ENCODE measurements at places on chromosomes 16 and 17. TPM values are rescaled to one million over a fixed set of nuclear protein-coding genes. Genes with fewer than 3 reads are reported as not detected.
A peak's percentile ranks its signal among the peaks of the same experiment; 100 is the strongest.

DNA sequence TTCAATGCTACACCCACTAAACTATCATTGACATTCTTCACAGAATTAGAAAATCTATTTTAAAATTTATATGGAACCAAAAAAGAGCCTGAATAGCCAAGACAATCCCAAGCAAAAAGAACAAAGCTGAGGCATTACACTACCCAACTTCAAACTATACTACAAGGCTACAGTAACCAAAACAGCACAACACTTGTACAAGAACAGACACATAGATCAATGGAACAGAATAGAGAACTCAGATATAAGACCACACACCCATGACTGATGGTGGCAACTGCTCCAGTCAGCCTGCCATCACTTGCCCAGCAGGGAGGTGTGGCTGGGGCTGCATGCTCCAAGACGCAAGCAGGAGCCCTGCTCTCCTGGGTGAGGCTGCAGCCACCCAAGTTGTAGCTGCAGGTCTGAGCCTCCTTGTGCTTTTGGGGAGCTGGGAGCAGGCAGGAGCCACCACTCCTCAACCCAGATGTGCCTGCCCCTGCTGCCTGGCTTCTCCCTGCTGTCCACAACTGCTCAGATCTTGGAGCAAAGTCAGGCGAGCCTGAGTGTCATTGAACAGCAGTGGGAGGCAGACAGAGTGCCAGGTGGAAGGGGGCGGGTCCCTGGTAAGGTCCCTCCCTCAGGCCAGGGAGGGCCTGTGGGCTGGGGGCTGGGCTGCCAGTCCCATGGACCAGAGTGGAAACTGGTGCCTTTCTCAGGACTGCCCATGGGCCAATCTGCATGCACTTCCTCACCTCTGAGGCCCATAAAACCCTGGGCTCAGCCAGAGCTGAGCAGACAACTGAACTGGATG lies 24.7 kb downstream of the SSH2 start:
- no peak for DNase-seq

DNA sequence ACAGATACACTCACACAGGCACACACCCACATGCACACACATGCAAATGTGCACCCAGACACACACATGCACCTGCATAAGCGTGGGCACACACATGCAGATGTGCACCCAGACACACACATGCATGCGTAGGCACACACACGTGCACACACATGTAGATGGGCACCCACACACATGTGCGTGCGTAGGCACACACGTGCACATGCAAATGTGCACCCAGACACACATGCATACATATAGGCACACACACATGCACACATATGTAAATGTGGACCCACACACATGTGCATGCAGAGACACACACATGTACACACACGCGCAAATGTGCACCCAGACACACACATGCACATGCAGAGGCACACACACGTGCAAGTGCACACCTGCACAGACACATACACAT lies 60.3 kb downstream of the MRM1 start:
- no peak for DNase-seq

GRCh38 chr17:50920891-50921586 lies 54.9 kb upstream of the TOB1 start:
- no peak for DNase-seq

GRCh38 chr16:85699628-85700027 lies 10.9 kb upstream of the GINS2 start:
- DNase-seq: peak; percentile 44

DNA sequence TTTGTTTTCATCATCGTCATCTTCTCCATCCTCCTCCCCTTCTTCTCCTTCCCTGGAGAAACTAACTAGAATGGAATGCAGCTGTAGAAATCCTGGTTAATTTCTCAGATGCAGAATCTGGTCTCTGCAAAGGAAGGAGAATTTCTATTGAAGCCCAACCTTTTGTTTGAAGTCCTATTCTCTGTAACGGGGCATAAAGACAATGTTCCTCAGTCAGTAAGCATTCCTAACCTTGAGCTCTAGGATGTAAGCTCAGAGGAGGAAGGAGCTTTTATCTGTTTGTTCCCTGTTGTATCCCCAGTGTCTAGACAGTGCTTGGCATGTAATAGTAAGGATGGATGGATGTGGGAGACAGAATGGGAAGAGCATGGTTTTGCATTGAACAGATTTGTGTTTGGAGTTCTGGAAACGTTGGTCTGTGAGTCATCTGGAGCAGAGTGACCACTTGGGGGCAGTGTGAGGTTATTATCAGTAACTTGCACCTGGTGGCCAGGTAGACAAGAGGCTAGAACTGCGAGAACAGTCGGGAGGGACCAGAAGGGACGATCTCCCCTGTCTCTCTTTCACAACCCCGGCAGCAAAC lies 363.7 kb downstream of the SNX29 start:
- peak; percentile 17 for DNase-seq

The RAC3 gene
- 8.3 TPM for total RNA-seq

The ABCC12 gene
- total RNA-seq: not detected

GRCh38 chr17:9520649-9521048 lies 55.0 kb downstream of the STX8 start:
- peak; percentile 1 for DNase-seq

GRCh38 chr16:86083382-86084002 lies 184.5 kb downstream of the IRF8 start:
- no peak for DNase-seq

DNA sequence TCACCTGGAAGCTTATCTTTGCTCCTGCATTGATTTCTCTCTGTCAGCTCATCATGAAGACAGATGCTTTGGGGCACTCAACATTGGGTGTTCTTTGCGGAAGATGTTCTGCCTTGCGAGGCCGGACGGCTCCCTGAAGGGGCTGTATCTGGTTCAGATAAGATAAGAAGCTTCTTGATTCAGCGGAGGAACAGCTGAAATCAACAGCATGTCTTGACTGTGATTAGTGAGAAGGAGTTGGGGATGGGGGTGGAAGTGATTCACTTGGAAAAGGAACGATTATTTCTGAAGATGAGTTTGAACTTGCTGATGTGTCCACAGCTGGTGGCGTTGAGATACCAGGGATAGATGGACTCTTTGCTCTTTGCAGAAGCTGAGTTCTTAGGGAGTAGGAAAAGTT lies 126.9 kb upstream of the WSCD1 start:
- DNase-seq: no peak

GRCh38 chr16:73572135-73572828 lies 524.4 kb upstream of the ZFHX3 start:
- peak; percentile 83 for DNase-seq

GRCh38 chr16:30051518-30051917 lies 14.0 kb upstream of the ALDOA start:
- DNase-seq: no peak

The ZMYND15 gene
- total RNA-seq: 2.3 TPM

DNA sequence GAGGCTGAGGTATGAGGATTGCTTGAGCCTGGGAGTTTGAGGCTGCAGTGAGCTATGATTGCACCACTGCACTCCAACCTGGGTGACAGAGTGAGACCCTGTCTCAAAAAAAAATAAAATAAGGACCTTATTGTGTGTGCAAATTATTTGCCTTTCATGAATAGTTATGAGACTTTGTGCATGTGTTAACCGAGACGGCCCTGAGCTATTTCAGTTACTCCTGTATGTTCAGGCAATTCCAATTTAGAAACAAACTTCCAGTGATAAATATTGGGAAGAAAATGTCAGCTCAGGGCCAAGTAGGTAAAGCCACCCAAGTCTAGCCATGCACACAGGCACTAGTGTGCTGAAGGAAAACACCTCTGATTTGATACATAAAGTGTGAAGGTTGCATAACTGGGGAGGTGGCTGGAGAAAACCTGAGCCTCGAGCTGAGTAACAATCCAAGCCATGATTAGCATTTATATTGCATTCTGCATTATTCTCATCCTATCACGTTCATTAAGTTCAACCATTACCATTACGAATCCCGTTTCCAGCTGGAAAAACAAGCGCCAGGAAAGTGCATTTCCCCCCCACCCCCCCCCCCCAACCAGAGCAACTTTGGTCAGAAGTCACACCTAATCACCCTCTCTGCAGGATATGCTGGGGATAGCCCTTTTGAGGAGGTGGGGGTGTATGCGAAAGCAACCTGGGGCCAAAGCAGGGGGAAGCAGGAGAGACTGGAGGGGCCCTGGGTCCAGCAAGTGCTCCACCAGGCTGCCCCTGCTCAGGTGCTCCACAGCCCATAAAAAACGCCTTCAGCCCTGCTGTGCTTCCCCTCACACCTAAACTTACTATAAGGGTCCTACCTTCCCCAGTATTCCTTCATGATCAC lies 18.6 kb upstream of the ENDOV start:
- DNase-seq: no peak

- DNase-seq: no peak
Measured at GRCh38 chr17:60423865-60424264, 1.6 kb downstream of the CHCT1 start.

DNA sequence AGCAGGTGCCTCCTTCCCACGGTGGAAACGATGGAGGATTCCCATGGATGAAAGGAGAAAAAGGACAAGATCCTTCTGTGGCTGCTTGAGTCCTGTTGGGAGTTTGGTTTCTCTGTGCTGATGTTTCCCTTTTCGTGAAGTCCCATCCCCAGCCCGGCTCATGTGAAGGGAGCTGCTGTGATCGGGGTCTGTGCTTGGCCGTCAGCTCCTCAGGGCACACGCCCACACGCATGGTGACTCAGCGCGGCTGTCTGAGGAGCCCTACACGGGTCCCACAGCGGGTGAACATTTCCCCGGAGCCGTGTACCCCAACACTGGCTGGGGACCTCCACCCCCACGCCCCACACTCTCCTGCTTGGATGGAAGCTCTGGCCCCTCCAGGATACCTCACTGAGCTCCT lies 44.5 kb upstream of the SSTR5 start:
- no peak for DNase-seq

DNA sequence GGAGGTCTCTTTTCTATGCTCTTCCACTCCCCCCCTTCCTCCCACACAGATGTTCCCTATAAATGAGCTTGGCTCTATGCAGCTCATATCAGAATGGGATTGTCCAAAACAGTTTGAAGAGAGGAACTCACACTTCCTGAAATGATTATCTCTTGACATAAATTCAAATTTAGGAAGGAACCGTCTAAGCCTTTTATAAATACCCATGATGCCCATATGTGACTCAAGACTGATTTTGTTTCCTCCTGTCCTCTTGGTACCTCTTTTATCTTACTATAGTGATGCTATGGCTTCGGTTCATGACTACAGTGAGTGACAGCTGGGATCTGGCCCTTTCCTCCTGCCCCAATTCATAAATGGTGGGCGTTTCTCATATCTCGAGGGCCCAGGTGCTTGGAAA lies 16.6 kb upstream of the TERF2 start:
- no peak for DNase-seq

The ABCA9 gene
- 24.7 TPM for total RNA-seq

GRCh38 chr16:81567987-81568748 lies 123.6 kb downstream of the CMIP start:
- no peak for DNase-seq

GRCh38 chr16:57179215-57179828 lies 6.5 kb downstream of the PSME3IP1 start:
- DNase-seq: no peak

GRCh38 chr16:70804153-70804733 lies 3.3 kb upstream of the VAC14 start:
- DNase-seq: no peak

The CDRT15 gene
- total RNA-seq: not detected

The ARL4D gene
- total RNA-seq: 10.3 TPM

- no peak for DNase-seq
Measured at GRCh38 chr16:83900571-83900970, 1.7 kb downstream of the MLYCD start.

DNA sequence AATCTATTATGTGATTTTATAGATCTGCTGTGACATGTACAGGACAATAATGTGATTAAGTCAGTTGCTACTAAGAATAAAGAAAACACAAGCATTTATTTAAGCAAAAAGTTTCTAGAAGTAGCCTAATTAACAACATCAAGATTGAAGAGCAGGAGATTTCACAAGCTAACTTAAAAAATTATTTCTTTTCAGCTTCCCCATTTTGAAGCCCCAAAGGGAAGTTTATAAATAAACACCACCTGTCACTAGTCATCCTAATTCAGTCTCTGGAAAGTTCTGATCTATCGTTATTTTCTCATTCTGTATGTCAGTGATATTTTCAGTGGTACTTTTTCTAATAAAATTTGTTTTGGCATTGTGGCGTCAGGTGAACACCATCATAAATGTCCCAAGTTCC lies 8.3 kb downstream of the CAPNS2 start:
- no peak for DNase-seq

- DNase-seq: no peak
Measured at GRCh38 chr16:10504404-10504885, 76.0 kb downstream of the EMP2 start.

- no peak for DNase-seq
Measured at GRCh38 chr16:59260892-59261291, 526.8 kb upstream of the GOT2 start.

DNA sequence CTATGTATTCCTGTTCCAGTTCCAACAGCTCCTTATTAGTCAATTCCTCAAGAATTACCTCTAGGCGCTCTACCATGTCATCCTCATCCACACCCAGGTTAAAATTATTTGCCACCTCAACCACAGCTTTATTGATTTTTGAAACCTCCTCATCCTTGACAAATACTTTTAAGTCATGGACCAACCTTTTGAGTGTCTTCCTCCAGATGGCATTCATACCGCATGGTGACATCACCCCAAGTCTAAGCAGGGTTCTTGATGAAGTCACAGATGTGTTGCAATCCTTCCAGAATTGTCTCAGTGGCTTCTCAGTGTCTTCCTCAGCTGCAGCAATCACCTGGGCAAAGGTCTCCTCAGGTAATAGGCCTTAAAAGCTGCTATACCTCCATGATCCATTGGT lies 40.1 kb downstream of the BCL7C start:
- no peak for DNase-seq

GRCh38 chr17:45361451-45361850 lies 44.6 kb upstream of the MAP3K14 start:
- DNase-seq: no peak

DNA sequence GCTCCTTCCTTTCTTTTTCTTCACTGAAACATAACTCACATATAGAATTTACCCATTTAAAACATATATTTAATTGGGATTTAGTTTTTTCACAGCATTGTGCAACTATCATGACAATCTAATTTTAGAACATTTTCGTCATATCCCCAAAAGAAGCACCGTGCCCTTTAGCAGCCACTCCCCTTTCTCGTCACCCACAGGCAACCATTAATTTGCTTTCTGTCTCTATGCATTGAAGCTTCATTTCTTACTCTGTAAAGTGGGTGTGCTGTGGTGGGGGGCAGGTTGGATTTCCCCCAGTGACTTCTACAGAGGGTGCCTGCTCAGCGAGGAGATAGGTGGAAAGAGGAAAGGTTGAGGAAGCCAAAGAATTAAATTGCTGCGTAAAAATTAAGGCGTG lies 35.8 kb downstream of the MRC2 start:
- DNase-seq: no peak

DNA sequence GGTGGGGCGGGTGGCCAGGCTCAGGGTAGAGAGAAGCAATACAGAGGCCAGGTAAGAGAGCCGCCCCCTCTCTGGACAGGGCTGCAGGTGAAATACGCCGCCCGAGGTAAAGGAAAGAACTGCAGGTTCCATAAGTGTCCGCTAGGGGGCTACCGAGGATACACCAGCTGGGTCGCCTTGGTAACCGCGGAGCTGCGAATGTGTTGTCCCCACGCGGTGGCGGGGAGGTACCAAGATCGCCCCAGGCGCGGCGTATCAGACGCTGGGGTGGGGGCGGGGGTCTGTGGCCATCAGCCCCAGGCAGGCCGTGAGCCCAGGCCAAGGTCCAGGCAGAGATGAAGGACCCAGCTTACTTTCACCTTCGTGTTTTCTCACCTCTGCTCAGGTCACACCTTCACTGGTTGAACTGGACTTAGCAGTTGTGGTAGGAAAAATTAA lies 18.4 kb upstream of the ZFP90 start:
- peak; percentile 90 for DNase-seq
